ENCODE measurements at places on chromosomes 16 and 17. TPM values are rescaled to one million over a fixed set of nuclear protein-coding genes. Genes with fewer than 3 reads are reported as not detected.

GRCh38 chr16:58634265-58634802 lies 4.7 kb upstream of the CNOT1 start:
- no peak for DNase-seq

Gene NPB
- total RNA-seq, result 0.71 TPM

DNA sequence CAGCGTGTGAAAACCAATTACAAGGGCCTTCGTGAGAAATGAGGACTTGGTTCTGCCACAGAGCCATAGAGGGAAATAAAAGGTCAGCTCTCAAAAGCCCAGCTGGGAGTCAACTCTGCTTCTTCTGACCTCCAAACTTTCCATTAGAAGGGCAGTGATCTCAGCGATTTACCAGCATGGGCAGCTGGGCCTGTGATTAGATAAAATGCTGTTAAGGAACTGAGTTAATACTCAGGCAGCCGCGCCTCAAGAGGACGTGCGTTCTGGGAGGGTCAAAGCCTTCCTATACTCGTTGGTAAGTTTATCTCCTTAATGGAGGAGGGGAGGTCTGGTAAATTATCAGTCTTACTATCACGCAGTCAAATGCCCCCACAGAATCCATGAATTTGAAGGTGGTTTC lies 480.2 kb upstream of the ERCC4 start:
- no peak for DNase-seq

GRCh38 chr16:80004113-80004512 lies 403.6 kb upstream of the MAF start:
- no peak for DNase-seq

GRCh38 chr16:81836279-81837054 lies 57.4 kb downstream of the PLCG2 start:
- DNase-seq, result peak; percentile 17

DNA sequence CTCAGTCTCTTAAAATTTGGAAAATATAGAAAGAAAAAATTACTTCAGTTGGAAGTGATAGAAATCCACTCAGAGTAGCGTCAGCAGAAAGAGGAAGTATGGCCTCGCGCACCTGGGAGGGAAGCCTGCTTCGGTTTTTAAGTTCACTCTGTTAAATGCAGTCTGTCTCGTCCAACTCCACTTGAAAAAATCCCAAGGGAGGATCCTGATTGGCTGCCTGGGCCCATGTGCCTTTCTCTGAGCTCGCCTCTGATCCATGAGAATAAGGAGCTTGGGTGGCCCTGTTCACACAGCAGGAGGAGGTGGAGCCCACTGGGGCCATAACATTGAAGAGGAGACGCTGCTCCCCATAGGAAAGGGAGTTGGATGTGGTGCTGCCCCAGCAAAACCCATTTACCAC lies 40.7 kb downstream of the DNAJA2 start:
- DNase-seq, result no peak

- peak; percentile 63 for DNase-seq
These were observed 1.1 kb downstream of the ST6GALNAC2 start for GRCh38 chr17:76584427-76585032.

- no peak for DNase-seq
These were observed 30.8 kb downstream of the SUZ12 start for GRCh38 chr17:31967648-31968047.

GRCh38 chr17:19375732-19376131 lies 2.6 kb upstream of the MAPK7 start:
- no peak for DNase-seq

GRCh38 chr17:4953451-4953961 lies 2.6 kb downstream of the ENO3 start:
- DNase-seq, result no peak

DNA sequence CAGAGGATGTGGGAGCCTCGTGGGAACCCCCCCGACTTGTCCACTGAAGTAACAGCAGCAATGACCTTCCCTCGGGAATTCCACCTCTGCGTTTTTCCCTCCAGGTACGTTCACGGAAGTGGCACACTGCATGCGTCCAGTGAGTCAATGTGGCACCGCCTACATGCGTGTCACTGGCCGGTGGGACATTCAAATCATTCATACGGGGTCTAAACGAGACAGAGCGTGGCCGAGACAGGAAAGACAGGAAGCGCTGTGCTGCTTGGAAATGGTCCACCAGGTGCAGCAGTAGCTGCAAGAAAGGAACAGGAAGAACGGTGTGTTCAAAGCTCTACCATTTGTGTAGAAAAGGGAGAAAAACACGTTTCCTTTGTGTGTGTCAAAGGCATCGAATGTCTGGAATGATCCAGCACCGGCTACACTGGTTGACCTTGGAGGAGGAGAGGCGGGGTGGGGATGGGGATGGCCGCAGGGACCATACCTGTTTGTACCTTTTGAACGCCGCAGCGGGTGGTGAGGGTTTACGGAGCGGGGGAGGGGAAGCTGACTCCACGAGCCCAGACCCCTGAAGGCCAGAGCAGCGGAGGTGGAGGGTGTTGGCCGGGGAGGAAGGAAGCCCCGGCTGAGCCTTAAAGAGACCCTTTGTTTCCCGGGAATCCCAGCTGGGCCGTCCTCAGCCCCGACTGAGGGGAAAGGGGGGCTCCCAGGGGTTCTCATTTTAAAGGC lies 1.7 kb upstream of the PGAP6 start:
- no peak for DNase-seq

Gene JUP
- total RNA-seq, result 32.2 TPM

Gene C1QTNF1
- 31.4 TPM for total RNA-seq

Gene TBC1D3H
- total RNA-seq, result not detected

DNA sequence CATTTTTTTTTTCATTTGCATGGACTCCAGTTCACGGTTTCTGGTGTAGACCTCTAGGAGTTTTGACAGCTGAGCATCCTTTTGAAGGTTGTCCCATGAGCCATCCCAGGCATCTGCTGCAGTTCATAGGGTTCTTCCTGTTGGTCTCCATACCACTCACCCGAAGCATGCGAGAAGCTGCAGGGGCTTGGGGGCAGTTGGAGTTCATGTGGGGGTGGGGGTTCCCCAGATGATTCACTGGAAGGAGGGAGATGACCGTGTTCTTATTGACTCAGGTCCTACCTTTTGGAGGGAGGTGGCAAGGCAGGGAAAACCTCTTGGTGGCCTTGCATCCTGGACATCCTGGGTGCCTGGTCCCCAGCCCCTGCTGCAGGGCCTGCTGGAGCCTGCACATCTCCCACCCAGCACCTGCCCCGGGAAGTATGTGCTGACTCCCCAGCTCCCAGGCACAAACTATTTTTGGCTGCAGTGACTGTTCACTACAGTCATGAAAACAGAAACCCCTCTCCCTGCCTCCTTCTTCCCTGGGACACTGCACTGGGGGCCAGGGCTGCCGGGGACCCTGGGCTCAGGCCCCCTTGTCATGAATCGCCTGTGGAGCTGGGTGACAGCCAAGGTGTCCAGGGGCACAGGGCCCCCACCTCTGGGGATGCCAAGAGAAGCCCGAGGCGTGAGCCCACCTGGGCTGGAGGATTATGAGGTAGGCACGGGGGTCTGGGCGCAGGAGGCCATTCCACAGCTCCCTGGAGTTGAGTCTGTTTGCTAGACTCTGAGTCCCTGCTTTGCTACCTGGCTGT lies 64.9 kb upstream of the LGALS9 start:
- DNase-seq, result no peak

- DNase-seq, result no peak
These were observed 42.6 kb downstream of the SCNN1G start for GRCh38 chr16:23225109-23225508.

DNA sequence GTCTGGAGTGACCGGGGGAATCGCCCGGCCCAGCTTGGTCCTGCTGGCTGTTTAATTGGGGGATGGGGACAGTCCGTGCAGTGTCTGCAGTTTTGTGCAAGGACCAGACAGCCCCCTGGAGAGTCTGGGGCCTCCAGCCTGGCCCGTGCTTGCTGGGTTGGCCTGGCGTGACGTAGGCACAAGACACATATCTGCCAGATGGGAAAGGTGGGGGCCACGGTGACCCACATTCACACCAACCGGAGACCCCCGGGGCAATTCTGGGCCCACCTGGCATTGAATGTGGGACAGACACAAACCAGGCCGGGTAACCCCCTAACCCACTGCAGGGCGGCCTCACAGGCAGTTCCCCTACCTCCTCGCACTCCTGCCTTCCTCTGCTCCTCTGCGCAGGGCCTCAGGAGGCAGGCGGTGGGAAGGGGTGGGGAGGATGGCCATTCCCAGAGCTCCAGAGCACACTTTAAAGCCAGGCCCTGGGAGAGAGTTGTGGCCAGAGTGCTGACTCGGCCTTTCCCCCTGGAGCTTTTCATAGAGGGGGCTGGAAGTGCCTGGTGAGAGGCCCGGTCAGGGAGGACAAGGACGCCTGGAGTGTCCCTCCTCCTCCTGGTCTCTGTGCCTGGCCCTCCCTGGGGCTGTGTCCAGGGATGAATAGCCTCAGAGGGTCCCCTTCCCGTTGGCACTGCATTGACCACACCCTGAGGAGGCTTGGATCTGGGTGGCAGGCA lies 1.5 kb downstream of the MRC2 start:
- DNase-seq, result no peak

Gene ITGA2B
- not detected for total RNA-seq

Gene ADAMTS18
- total RNA-seq, result 0.16 TPM
